ENCODE measurements at places on chromosomes 12 and 14.
A peak's percentile ranks its signal among the peaks of the same experiment; 100 is the strongest.

DNA sequence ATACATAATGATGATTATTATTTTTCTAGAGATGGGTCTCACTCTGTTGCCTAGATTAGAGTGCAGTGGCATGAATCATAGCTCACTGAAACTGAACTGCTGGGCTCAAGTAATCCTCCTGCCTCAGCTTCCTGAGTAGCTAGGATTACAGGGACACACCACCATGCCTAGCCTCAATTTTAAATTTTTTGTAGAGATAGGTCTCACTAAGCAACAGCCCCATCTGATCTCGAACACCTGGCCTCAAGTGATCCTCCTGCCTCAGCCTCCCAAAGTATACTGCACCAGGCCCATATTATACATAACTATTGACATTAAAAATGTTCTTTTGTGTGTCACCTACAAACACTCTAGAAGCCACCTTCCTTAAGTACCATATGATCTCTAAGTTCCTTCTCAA is 3.4 kb downstream of the TXNRD1 start:
- no peak for DNase-seq

GRCh38 chr12:123546281-123546680 is 12.8 kb upstream of the RILPL1 start:
- DNase-seq = no peak

- DNase-seq = no peak
Observed at GRCh38 chr14:39060818-39061437, 42.1 kb downstream of the SEC23A start.

DNA sequence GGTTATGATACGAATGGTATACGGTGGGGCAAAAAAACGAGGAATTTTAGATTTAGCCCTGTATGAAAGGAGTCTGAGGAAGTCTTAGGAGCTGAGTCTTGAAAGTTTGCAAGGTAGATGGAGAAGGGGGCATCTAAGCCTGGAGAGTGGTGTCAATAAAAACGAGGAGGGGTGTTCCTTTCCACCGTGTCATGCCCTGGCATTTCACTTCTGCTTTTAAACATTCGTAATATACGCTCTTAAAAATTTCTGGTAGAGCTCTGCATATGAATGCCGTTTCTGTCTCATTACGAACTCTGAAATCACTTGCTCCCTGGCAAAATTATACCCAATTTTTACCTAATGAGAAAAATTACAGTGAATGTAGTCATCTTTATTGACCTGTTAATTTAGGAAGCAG is 170.2 kb downstream of the ERC1 start:
- no peak for DNase-seq

GRCh38 chr14:77843195-77843594 is 43.3 kb downstream of the ADCK1 start:
- no peak for DNase-seq

- DNase-seq = no peak
Observed at GRCh38 chr14:84144166-84144565, 1385.8 kb upstream of the FLRT2 start.

- peak; percentile 74 for DNase-seq
Observed at GRCh38 chr12:123388177-123388950, 4.4 kb downstream of the KMT5A start.

DNA sequence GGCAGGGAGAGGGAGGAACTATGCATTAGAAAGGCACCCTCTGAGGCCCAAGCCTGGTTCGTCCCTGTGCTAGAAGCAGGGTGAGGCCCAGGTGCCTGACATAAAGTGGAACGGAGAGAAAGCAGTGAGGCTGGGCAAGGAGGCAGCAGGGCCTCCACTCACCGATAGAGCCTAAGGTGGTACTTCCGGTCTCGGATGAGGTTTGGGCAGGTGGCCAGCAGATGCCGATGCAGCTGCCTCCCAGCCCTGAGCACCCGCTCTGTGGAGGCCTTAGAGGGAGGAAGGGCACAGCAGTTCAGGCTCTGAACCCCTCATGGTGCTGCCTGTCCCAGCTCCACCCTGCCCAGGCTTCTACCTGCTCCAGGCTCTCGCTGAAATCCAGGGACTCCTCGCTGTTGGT is 7.1 kb downstream of the RAPGEF3 start:
- DNase-seq = no peak

DNA sequence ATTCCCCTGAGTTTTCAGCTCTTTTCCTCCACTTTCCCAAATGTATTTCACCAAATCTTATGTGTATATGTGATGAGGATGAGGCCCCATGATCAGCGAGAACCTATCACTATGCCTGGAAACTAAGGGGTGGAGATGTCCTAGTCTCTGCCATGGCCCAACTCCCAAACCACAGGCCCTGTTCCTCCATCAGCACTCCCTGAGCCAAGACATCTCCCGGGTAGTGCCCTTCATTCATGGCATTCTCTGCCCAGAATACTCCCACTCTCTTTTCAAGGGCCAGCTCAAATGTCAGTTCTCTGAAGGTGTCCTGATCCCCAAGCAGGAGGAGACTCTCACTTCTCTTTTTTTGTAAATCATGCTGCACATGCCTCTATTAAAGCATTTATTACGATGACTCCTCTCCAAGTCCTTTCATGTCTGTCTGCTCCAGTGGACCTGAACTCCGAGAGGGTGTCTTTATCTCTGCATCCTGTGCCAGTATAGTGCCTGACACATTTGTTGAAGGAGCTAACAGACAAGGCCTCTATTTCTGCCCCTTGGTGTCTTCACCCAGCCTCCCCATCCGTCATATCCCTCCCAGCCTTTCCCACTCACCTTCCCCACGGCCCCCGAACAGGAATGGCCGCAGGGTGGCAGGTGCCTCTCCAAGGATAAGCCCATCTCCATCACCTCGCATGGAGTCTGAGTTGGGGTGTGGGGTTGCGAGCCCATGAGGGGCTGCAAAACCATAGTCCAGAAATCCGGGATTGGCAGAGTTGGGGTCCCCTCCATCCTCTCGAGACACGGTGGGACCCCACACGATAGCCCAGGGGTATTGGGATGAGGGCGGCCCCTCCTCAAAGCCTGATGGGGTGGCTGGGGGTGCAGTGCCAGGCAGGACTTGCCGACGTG is 3.7 kb downstream of the PIANP start:
- no peak for DNase-seq

DNA sequence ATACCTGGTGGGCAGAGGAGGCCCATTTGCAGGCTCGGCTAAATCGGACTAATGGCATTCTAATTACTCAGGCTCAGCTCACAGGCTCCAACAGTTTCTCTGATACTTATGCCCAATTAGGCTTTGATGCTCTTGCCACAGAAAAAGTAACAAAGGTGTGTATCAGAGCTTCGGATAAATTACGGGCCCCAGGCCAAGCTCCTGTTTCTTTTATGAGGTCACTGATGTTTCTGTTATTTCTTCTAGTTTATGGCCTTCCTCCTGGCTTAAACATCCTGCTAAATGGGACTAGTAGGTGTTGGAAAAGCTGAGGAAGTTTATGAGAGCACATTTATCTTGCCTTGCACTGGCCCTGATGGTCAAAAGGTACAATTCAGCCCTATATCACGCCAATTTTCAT is 28.8 kb upstream of the C12orf75 start:
- no peak for DNase-seq

DNA sequence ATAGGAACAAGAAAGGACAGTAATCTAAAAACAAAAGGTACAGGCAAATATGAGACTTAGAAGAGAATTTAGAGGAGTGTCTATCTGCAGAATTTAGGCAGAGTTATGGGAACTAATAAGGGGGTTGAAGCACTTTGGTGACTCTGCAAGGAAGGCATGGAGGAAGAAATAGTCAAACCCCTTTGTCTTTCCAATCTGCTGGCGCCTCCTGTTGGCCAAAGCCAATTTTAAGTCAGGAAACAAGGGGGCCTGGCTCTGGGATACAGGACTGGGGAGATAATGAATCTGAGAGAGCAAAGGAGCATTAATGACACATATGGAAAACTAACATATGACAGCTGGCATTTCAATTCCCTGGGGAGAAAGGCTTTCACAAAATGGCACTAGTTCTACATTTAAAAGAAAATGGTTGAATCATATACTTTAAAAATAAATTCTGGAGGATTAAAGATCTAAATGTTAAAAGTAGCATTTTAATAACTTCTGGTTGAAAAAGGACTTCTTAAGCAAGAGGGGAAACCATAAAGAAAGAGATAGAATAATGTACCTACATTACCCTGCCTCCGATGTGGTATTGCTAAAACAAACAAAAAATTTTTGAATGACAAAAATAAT is 48.5 kb upstream of the CSRP2 start:
- DNase-seq = peak; percentile 32

DNA sequence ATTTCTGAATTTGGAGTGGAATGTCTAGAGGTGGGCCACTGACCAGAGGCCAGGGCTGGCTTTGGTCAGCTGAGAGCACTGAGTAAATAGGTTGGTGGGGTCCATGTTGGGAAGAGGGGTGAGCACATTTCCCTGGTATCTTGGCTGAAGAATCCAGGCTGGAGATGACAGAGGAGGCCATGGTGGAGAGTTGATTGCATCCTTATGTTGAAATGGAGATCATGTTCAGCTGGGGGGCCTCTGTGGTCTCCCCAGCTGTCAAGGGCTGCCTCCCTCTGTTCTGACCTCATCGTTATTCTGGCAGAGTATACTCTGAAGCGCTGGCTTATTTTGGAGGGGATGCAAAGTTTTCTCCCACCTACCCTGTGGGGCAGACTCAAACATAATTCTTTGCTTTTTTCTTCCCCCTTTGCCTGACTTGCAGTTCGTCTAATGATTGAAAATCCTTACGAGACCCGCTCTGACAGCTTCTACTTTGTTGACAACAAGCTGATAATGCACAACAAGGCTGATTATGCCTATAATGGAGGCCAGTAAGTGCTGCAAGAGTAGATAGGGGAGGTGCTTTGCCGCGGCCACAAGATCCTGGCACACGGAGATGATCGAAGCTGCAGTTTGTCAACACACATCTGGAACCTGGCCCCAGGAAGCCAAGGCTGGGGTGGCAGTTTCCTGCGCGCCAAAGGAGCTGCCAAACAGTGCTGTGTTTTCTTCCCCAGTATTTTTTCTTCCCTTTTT is 6.0 kb upstream of the ACADS start:
- no peak for DNase-seq

GRCh38 chr14:89924268-89924667 is 30.3 kb downstream of the EFCAB11 start:
- DNase-seq = no peak

- no peak for DNase-seq
Observed at GRCh38 chr14:52018252-52018651, 28.9 kb downstream of the RTRAF start.

DNA sequence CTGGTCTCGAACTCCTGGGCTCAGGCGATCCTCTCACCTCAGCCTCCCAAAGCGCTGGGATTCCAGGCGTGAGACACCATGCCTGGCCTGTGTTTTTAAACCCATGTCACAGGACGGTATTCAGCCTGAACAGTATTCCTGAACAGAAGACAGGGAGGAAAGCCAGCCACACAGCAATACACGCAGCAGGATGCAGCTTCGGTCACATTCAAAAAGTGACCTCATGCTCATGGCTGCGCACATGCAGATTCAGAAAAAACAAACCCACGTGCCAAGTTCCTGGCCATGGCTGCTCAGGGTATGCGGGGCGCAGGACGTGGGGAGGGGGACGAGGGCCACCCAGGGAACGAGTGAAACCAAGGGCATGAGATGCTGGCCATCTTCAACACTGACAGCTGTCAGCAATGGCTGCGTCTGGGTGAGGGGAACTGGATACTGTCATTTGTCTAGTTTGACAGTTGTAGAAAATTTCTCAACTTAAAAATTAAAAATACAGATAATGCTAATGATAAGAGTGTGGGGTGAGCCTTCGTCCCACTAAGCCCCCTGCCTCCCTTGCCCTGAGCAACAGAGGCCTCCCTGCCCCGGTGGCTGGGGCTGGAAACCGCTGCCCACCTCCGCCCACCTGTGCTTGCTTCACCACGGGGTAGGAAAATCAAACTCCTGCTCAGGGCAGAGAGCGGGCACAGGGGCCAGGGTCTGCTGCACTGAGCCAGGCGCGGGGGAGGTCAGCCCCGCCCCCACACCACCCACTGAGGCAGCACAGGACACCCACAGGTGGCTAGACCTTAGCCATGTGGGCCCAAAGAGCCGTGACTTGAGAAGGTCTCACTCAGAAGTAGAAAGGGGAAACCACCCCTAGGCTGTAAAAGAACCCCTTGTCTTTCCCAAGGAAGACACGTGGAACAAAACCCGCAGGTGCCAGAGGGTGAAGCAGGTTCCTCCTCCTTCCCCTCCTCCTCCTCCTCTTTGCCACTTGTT is 84.2 kb downstream of the SCARB1 start:
- DNase-seq = no peak

- DNase-seq = no peak
Observed at GRCh38 chr12:38785381-38785780, 120.0 kb downstream of the CPNE8 start.

DNA sequence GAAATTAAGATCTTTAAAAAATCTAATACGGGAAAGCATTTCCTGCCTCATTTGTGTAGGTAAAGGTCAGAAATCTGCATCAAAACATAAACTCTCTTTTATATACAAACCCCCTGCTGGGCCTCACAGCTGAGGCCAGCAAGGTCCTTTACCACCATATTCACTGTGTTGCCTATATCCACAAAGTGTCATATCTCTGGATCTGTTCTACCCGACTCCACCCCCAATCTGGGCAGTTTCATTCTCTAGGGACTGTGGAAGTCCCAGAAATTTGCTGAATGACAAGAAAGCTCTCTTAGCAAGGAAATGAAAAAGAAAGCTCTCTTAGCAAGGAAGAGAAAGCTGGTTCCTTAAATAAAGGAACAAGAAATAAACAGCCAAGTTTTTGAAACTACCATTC is 301.7 kb downstream of the KCNH5 start:
- no peak for DNase-seq

DNA sequence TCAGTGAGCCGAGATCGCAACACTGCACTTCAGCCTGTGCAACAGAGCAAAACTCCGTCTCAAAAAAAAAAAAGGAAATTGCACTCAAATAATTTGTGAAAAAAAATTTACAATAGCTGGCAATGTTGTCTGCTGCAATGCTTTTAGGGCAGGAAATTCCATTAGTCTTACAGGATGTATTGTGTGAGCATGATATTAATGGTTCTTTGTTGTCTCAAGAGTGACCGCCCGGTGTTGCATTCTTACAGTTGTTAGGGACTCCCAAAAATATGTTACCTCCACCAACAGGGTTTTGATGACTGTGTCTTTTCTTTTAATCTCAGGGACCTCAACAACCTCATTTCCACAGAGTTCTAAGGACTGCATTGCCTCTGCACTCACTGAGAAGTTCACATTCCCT is 44.8 kb downstream of the PZP start:
- DNase-seq = no peak

GRCh38 chr12:8840321-8840720 is 17.9 kb downstream of the A2ML1 start:
- no peak for DNase-seq

DNA sequence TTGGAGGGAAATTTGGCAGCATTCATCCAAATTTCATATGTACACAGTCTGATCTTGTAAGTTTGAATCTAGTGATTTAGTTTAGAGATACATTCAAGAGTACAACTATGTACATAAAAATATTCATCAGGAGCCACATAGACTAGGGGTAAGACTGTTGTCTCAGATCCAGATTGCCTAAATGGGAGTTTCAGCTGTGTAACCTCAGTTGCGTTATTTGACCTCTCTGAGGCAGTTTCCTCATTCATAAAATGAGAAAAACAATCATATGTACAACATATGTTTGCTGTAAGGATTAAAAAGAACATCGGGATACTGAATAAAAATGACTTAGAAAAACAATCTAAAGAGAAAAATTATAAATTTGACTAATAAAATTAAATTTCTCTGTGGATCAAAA is 577.5 kb downstream of the RPL10L start:
- DNase-seq = no peak

All from stimulated activated CD4-positive, alpha-beta T cell treated with anti-CD3 and anti-CD28 coated beads, Interleukin-4, amount 100 ng/mL, for 1 hour (primary cell).